ENCODE measurements at places on chromosomes 5 and 9. TPM values are rescaled to one million over a fixed set of nuclear protein-coding genes. Genes with fewer than 3 reads are reported as not detected.

Gene NOXA1
- total RNA-seq = 0.97 TPM

Gene FCN1
- not detected for total RNA-seq

- no peak for DNase-seq
Observed at GRCh38 chr5:21701317-21701716, 1151.8 kb downstream of the CDH12 start.

Gene NR2F1-AS1
- 20.0 TPM for total RNA-seq

Gene SLC4A9
- total RNA-seq = not detected

DNA sequence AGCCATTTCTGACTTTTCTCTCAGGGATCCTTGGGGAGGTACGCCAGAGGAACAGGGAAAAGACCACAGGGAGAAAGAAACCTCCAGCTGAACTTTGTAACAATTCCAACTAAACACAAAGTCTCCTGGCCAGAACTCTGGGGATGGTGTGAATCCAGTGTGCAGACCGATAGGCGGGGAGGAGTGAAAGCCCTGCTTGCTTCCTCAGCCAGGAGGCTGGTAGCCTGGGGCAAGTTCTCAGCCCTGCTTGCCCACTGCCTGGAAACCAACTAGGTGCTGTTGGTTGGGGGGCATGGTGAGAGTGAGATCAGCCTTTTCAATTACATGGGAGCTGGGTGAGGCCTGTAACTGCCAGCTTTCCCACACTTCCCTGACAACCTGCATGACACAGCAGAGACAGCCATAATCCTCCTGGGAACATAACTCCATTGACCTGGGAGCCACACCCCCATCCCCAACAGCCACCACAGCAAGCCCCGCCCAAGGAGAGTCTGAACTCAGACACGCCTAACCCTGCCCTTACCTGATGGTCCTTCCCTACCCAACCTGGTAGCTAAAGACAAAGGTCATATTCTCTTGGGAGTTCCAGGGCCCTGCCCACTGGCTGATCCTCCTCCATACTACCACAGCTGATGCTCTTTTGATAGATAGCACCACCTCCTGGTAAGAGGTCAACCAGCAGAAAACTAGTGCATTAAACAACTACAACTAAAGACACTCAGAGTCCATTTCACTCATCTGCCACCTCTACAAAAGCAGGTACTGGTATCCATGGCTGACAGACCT lies 100.1 kb upstream of the TNFAIP8 start:
- DNase-seq = no peak

GRCh38 chr5:51172903-51173626 lies 210.2 kb upstream of the ISL1 start:
- no peak for DNase-seq

Gene FGF1
- 6.9 TPM for total RNA-seq

DNA sequence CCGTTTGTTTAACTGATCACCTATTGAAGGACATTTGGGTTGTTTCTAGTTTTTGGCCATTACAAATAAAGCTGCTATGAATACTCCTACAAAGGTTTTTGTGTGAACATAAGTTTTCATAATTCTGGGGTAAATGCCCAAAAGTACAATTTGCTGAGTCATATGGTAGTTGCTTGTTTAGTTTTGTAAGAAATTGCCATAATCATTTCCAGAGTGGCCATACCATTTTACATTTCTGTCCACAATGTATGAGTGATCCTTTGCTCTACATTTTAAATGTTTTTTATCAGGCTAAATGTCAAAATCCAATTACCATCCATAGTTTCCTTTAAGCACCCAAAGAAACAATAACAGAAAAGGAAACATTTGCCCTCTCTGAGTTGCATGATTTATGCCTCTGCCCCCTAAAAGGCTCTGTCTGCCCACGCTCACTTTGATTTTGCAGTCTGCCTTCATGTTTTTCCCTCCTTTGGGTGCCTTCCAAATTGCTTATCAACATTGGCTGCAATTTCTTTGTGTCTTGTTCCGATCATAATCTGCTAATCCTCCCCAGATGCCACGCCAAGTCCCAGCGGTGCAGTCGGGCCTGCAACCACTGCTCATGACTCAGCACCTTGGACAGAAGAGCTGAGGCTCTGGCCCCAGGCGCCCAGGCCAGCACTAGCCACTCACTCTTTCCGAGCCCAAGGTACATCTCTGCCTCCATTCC lies 339.2 kb downstream of the PIK3R1 start:
- DNase-seq = no peak

DNA sequence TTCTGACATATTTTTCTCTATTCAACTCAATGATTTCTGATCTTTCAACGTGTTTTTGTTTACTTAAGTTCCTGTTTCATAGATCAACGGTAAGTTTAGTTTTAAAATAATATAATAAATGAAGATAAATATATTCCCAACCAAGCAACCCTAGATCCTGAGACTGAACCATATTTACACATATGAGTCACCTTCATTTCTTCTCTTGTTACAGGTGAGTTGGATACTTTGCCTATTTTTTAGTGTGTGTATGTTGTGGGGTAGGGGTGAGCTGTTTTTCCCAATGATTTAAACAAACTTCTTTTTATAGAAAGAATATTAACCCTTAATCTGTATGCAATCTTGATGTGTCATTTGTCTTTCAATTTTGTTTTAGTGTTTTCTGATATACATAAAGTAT lies 186.9 kb downstream of the MCTP1 start:
- DNase-seq = no peak

DNA sequence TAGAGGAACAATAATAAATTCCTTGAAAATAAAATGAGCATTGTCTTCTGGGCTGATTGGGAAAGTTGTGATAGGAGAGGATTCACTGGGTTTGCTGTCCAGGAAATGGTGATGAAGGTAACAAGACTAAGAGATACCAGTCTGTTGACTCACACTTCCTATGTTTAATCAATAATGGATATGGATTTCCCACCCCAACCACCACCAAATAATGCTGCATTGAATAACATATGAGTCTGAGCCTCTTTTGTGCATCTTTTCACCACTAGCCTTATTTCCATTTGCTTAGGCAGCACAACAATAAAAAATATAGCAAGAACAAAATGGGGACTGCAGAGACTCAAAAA lies 120.2 kb upstream of the NFIB start:
- DNase-seq = no peak

Gene FCN2
- not detected for total RNA-seq

Gene SPATA31A3
- not detected for total RNA-seq

DNA sequence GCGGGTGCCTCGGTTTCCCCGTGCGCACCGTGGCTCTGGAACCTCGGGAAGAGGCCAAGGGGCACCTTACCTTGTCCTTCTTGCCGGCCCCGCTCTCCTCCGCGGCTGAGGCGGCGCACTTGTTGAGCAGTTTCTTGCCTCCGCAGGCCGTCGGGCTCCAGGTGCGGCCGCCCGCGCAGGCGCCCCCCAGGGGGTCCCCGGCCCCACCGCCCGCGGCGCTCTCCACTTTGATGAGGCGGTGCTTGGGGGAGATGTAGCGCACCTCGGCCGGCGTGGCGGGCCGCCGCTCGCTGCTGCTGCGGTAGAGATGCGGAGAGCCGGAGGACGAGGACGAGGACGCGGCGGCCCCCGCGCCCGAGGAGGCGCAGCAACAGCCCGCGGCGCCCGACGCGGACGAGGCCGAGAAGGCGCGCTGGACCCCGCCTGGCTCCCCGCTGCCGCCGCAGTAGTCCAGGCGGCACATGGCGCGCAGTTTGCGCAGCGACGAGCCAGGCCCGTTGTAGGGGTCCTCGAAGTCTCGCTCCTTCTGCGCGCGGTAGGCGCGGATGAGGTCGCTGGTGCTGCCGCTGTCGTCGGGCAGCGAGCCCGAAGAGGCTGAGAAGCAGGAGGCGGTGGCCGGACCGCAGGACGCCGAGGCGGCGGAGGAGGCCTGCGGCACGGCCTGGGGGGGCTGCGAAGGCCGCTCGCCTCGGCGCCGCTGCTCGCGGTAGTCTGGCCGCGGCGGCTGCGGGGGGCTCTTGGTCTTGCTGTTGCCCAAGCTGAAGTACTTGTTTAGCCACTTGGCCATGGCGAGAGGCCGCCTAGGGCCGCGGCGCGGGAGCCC lies 957 bp downstream of the SHB start:
- no peak for DNase-seq

DNA sequence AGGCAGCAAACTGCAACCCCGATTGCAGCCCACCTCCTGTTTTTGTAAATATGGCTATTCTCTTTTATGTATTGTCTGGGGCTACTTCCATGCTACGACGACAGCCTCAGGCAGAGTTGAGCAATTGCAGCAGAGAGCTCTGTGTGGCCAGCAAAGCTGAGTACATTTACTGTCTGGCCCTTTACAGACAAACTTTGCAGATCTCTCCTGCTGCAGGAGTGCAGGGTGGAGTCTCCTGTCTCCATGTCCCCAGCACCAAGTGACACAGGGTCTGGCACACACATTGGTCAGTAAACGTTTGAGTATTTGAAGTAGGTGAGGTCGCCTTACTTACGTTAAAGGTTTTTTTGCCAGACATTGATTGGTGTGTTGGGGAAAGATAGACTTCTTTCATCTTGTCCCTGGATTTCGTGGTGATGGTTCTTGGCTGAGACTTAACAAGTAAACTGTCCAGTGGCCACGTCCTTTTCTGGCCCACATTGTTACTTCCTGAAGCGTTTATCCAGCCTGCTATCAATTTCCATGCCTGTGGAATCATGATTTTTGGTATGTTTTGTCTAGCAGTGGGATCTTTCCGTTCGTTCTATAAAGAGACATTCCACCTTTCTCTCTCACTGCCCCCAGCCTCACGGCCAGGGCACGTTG lies 27.2 kb downstream of the PRRC2B start:
- DNase-seq = peak; percentile 15

Gene TICAM2
- 4.0 TPM for total RNA-seq

DNA sequence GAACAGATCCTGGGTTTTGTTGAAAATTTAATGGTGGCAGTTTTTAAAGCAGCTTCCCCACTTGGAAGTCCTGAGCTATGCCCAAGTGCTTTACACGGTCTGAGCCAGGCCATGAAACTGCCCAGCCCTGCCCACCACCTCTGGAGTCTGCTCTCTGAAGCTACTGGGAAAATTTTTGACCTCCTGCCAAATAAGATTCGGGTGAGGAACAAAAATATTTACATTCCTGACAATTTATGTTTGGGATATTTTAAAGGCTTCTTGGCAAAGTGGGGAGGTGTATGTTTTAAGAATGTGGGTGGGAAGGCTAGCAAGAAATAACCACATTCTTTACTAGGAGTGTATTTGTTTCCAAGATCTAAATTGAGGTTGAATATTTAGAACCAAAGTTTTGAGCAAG lies 50.0 kb downstream of the HACD4 start:
- DNase-seq = no peak

Gene PHAX
- 46.8 TPM for total RNA-seq

- no peak for DNase-seq
Observed at GRCh38 chr9:73009649-73010288, 56.9 kb upstream of the ALDH1A1 start.

GRCh38 chr5:56831773-56832172 lies 16.4 kb downstream of the MAP3K1 start:
- DNase-seq = no peak

Gene OMD
- 148 TPM for total RNA-seq

DNA sequence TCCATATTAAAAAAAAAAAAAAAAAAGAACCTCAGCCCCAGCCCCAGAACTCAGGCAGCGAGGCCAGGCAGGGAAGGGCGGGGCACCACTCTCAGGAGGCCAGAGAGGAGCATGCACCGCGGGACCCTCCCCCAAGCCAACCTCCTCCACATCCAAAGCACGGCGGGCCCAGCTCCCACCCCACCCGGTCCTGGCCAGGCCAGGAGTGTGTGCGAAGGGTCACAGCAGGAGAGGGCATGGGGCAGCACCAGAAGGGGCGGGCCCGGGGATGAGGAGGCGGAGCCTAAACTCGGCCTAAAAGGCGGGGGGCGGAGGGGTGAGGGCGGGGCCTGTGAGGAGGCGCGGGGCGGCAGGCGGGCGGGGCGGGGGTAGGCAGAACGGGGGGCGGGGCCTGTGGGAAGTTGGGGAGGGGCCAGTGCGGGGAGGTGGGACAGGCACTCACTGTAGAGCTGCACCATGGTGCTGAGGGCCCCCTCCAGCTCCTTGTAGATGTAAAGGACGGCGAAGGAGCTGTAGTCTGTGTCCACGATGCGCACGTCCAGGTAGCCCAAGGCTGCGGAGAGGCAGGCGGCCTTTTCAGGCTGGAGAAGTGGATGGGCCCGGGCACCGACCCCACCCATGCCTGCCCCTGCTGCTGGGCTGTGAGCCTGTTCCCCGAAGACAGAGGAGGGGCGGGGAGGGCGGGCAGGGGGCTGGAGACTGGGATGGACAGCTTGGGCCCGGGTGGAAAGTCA lies 1.2 kb downstream of the LCN15 start:
- peak; percentile 91 for DNase-seq

Gene OR1J2
- not detected for total RNA-seq

Gene PITX1
- 0.18 TPM for total RNA-seq

- no peak for DNase-seq
Observed at GRCh38 chr5:140631831-140632365, 1.1 kb downstream of the CD14 start.

GRCh38 chr9:30534455-30534854 lies 1850.0 kb upstream of the ACO1 start:
- DNase-seq = no peak

GRCh38 chr9:96187151-96187555 lies 114.8 kb downstream of the HSD17B3 start:
- no peak for DNase-seq

- no peak for DNase-seq
Observed at GRCh38 chr5:56346741-56347535, 113.8 kb upstream of the ANKRD55 start.

GRCh38 chr5:5141339-5141599 lies 1.1 kb downstream of the ADAMTS16 start:
- no peak for DNase-seq

All from chondrocyte (in vitro differentiated cells).